ENCODE measurements at places on chromosomes 4 and X. TPM values are rescaled to one million over a fixed set of nuclear protein-coding genes. Genes with fewer than 3 reads are reported as not detected.

The EPHA5 gene
- not detected for total RNA-seq

The VCX3A gene
- total RNA-seq = not detected

The OPRPN gene
- total RNA-seq = not detected

The POF1B gene
- total RNA-seq = 0.43 TPM

The NEIL3 gene
- 14.1 TPM for total RNA-seq

The JCHAIN gene
- not detected for total RNA-seq

The MAGEC1 gene
- not detected for total RNA-seq

The TENM3 gene
- total RNA-seq = 25.7 TPM

The C1QTNF7 gene
- not detected for total RNA-seq

The NEUROG2 gene
- not detected for total RNA-seq

Data from thoracic aorta endothelial cell (primary cell).